ENCODE measurements at places on chromosomes 2 and 18.

GRCh38 chr2:219998714-219999227 is 371.3 kb downstream of the SLC4A3 start:
- no peak for DNase-seq

- DNase-seq = no peak
These were observed 108.8 kb downstream of the DOCK10 start for GRCh38 chr2:224933431-224933830.

DNA sequence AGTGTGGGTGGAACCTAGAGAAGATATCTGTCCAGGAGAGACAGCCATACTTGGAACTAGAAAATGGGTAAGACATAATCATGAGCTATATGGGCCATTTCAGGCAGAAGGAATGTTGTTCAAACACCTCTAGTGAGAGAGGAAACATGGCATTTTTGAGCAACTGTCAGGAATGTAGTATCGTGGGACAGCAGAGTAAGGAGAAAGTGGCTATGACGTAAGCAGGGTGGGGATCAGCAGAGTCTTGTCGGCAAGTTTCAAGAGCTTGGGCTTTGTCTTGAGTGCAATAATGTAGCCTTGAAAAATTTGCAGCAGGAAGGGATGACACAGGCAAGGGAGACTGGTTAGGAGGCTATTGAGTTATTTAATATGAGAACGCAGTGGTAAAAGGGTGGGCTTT is 20.4 kb downstream of the SERPINB7 start:
- DNase-seq = no peak

DNA sequence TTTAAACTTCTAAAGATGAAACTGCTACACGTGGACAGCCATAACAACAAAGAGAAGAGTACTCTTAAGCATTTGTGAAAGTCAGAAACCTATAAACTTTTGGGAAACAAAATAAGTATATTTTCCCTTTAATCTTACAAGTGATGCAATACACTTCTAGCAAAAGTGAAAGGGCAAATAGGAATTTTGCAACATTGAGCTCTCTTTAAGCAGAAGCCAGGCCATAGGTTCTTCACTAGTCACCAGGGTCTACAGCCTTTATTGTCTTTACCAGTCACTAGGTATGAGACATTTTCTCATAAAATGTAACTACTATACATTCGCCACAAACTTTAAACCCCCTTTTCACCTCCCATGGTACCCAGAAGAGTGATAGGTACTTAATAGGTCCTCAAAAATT is 37.5 kb downstream of the SCN1A start:
- no peak for DNase-seq

GRCh38 chr18:10264260-10264659 is 190.2 kb upstream of the APCDD1 start:
- DNase-seq = no peak

DNA sequence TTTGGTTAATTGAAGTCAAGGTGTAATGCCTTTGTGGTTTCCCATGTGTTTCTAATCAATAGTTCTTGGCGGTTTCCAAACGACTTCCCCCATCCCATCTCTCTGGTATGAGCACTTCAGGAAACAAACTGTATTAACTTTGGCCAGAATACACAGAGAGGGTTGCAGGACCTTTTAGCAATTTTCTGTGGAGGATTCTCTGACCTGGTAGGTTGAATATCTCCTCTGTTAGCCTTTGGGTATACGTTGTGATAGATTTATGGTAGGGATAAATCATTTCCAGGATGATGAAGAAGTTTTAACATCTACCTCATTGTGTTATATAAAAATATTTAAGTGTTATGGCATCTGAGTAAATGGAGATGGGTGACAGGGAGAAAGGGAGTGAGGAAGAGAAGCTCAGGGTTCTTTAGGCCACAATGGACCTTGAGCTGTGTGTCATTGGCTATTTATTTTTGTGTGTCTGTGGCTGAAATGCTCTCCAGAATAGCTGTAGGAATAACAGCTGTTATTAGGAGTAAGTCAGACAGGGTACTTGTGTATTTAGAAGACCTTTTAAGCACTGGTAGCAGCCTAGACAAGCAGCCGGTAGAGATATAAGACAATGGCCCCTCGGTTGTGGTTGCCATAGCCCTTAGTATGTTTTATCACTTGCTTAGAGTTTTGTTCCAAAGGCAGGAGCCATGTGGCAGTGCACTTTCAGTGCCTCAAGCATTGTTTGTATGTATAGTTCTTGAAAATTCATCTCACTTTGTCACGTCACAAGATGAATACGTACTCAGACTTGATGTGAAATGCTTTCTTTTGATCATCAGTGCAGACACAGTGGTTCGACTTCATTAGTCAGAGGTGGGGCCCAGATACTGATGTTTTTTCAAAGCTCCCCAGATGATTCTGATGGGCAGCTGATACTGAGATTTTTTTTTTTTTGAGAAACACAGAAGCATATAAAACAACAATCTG is 91.1 kb downstream of the FMNL2 start:
- no peak for DNase-seq
